ENCODE measurements at places on chromosomes 2 and 18.

GRCh38 chr2:181948227-181948626 lies 37.4 kb upstream of the PPP1R1C start:
- no peak for DNase-seq

DNA sequence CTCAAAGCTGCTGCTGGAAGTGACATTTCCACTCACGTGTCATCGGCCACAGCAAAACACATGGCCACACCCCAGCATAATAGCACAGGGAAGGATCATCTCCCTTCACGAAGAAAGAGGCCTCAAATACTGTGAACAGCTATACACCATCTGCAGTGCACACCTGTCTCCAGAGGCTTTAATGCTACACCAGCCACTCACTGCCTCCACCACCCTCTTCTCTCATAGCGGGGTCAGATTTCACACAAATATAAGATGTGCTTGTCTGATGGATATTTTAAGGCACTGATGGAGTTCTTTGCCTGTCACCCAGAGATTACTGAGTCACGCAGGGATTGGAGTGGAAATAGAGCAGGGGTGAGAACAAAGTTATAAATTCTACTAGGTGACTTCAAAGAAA lies 374.0 kb downstream of the ZNF516 start:
- no peak for DNase-seq

DNA sequence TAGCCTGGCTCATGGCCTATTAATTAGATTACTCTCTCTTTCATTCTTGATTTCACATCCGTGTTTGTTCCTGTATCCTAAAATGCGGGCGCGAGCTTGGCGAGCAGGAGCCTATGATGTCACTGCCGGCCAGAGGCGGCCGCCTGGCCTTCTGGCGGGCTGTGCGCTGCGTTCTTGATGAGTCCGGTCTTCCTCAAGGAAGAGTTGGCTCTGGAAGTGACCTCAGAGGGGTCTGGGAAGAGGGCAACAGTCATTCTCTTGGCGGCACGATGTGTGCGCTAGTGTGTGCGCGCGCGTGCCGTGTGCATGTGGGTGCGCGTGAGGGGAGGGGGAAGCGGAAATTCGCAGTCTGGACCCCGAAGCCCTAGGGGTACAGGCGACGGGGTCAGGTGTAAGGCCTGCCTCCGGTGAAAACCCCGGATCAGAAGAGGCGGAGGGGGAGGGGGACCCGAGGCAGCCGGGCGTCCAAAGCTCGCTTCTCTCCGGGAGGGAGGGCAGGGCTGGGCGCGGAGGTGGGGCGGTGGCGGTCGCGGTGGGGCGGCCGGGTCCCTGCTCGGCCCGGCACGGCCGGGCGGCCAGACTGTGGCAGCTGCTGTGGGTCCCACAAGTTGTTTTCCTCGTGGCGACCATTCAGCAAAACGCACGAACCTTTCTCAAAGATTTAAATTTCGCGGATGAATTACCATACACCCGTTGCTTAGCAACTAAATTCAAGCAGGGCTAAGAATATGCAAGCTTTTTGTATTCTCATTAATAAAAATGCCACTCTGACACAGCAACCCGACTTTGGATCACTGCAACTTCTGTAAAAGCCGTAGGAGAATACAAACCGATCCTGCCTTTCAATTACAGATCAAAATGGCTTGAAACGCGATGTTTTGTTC lies 8.4 kb downstream of the POU3F3 start:
- DNase-seq: peak; percentile 40

DNA sequence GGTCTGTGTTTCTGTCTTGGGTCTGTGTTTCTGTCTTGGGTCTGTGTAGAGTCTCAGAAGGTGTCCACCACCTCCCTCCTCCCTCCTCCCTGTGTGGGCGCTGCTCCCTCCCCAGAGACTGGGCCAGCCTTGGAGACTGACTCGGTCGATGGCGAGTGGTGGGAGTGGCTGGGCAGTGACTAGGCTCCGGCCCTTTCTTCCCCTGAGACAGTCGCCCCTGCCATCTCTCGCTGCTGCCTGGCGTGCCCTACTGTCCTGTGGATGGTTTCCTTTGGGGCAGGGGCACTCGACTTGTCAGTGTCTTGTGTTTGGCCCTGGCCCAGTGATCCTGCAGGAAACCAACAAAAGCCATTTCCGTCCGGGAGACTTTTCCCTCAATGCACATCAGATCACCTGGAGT lies 215.8 kb downstream of the NDUFA10 start:
- no peak for DNase-seq

- no peak for DNase-seq
Observed at GRCh38 chr2:121090088-121090715, 194.8 kb downstream of the TFCP2L1 start.

GRCh38 chr2:40284797-40285196 lies 167.1 kb downstream of the SLC8A1 start:
- DNase-seq: no peak

- no peak for DNase-seq
Observed at GRCh38 chr2:180647621-180648020, 332.8 kb upstream of the UBE2E3 start.

GRCh38 chr2:42663106-42663780 lies 94.8 kb downstream of the MTA3 start:
- DNase-seq: peak; percentile 51

DNA sequence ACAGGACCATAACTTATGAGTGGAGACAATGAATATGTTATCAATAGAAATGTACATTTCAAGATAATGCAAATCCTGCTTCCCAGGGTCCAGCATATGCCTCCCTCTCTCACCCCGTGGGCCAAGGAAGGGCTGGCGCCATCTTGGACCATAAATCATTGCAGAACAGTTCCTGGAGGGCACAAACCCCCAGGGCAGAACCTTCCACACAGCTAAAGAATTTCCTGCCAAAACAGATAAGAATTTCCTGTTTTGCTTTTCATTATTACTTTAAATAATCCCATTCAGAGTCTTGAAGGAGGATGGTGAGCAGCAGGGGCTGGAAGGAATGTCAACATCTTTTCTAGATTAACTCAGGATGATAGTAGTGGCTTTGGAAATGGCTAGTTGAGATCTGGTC lies 53.7 kb downstream of the EHD3 start:
- no peak for DNase-seq

GRCh38 chr2:29024882-29025430 lies 43.9 kb downstream of the TOGARAM2 start:
- DNase-seq: no peak

GRCh38 chr2:197633109-197633657 lies 42.2 kb downstream of the RFTN2 start:
- no peak for DNase-seq

DNA sequence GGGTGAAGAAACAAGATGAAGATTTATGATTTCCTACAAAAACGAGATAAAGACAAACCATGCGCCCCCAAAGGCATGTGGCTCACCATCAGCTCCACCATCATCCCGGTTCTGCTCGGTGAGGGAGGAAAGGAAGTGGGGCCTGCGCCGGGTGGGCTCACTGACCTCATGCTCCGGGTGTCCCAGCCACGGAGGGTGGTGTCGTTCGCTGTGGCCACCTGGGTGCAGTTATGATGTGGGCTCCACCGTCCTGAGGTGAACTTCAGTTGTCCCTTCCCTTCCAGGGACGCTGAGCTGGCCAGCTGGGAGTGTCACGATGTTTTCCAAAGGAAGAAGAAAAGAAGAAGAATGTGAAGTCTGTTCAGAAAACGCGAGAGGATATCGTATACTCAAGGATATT lies 180.9 kb downstream of the EIPR1 start:
- no peak for DNase-seq

DNA sequence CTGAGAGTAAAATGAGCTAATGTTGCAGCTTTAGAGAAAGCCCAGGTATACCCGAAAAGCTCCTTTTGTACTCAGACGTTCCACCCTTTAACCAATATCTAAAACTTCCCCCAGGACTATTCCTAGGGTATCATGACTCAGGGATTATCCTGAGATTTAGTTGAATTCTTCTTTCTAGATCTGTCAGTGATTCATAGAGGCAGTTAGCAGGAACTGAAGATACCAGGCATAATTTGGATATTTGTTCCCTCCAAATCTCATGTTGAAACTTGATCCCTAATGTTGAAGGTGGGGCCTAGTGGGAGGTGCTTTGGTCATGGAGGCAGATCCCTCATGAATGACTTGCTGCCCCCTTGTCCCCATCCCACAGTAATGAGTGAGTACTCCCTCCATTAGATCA lies 161.2 kb upstream of the LRP1B start:
- DNase-seq: no peak

GRCh38 chr2:39050109-39050508 lies 70.7 kb downstream of the SOS1 start:
- DNase-seq: no peak

- no peak for DNase-seq
Observed at GRCh38 chr2:147603447-147603846, 241.4 kb upstream of the ACVR2A start.

- DNase-seq: no peak
Observed at GRCh38 chr2:215416656-215417055, 19.2 kb downstream of the FN1 start.

- DNase-seq: no peak
Observed at GRCh38 chr2:238591732-238592131, 165.0 kb downstream of the ASB1 start.

DNA sequence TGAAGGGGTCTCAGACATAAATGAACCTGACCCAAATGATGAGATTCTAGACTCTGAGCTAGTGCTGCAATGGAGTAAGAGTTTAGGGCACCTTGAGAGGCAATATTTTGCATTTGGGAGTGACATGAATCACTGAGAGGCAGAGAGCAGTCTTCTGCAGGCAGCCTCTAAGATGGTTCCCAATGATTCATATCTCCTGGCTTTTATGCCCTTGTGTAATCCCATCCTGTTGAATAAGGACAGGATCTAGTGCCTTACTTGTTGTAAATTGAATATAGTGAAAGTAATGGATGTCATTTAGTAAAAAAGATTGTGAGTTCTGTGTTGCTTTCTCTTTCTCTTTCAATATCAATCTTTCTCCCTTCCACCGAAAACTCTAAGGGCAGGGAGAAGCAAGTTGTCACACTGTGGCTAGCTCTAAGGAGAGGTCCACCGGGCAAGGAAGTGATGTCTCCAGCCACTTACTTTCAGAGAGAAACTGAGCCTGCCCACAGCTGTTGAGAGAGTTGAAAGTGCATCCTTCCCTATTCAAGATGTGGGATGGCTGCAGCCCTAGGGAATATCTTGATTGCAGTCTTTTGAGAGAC lies 144.7 kb downstream of the TRIB2 start:
- DNase-seq: no peak

- no peak for DNase-seq
Observed at GRCh38 chr2:9397201-9397600, 26.1 kb downstream of the ITGB1BP1 start.

DNA sequence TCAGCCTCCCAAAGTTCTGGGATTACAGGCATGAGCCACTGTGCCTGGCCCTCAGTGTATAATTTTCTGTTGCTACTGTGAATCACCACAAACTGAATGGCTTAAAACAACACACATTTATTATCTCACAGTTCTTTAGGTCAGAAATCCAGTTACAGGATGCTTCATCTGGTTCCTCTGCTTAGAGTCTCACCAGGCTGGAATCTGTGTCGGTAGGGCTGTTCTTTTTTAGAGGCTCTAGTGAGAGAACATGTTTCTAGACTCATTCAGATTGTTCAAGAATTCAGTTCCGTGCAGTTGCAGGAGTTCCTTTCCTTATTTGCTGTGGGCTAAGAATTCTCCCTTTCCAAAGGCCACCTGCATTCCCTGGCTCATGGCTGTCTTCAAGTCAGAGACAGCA lies 22.2 kb downstream of the CCDC121 start:
- DNase-seq: no peak

DNA sequence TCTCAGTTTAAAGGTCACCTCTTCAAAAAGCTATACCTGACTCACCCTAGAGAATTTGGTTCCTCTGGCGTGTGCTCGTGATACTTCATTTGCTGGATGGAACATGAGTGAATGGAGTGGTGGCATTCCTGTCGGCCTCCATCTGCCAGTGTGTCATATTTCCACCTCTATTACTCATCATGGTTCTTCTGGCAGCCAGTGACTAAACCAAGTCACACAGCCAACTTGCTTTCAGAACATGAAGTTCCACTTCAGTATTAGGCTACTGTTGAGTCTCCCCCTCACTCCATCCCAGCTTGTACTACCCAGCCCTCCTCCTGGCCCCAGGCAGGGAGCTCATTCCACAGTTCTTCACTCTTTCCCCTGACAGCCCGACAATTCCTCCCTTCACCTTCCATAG lies 169.8 kb downstream of the MREG start:
- DNase-seq: no peak

DNA sequence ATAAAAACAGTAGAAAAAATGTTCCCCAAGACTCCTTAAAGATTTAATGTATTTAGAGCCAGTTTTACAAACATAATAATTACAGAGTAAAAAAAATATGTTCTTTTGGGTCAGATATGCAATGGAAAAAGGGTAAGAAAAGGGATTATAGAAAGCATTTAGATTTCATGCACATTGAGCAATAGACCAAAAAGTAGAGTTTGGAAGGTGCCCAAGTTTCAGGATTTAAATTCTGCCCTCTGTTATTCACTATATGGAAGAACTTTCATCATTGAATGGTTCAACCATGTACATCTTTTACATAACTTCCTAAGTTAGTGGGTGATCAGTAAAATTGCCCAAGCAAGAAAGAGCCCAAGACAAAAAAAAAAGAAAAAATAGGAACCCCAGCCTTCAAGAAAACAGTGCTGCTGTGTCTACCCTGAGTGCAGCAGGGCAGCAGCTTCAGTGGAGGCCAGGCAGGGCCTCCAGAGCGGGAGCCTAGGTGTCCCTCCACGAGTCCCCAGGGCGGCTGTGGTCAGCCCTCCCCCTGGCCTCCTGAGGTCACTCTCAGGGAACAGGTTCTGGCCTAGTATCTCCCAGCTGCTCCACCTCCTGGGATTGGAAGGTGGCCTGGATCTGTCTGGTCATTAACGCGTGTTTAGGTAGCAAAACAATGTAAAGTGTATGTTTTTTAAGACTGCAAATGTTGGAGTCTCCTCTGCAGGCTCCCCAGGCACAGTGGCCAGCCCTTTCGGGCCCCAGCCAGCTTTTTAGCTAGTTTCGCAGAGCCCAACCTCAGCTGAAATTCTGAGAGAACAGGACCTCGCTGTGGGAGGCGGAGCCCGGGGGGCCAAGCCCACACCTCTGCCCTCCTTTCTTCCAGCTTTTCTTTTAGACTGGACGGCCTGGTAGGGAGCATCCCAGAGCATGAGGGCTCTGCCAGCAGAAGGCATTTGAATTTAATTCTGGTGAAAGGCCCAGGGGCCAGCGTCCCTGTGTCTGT lies 77.3 kb downstream of the TEX51 start:
- DNase-seq: no peak

All from neural crest cell (in vitro differentiated cells).